ENCODE measurements at places on chromosomes 2 and 18. TPM values are rescaled to one million over a fixed set of nuclear protein-coding genes. Genes with fewer than 3 reads are reported as not detected.

DNA sequence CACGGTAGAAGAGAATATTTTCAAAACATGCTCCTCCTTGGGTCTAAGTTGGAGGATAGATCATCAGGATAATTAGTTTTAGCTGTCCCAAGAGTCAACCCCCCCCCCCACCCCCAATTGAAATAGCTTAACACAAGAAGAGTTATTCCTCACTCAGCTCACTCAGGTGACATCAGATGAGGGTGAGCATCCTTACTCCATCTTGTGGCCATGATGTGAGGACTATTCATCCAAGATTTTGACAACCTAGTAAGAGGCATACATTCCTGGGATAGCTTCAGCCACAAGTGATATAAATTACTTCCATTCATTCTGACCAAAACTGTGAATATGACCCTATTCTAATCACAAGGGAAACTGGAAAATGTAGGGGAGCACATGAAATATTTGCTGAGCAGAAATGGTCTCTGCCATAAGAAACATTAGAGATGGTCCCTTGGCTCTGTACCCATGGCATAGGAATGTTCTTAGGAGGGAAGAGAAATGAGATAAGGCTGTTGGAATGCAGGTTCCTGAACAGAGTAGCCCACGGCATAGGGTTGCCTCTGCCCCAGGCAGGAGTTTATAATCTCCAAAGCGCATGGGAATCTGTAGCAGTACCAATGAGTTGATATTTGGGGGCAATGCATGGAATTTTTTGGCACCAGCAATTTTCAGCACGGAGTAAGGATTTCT lies 257.2 kb downstream of the CYRIA start:
- no peaks in the 10 kb centered on the region for H3K4me1 ChIP-seq
- no peak overlapping the region for H3K27ac ChIP-seq
- no peak overlapping the region for H3K4me3 ChIP-seq

GRCh38 chr2:105744909-105745853 lies at the start of gene NCK2:
TSS of gene NCK2 (plus strand) at chr2:105744912. CDS start at chr2:105855064, 110,152 bp downstream.
- no peaks in the 10 kb centered on the region for H3K27me3 ChIP-seq
- H3K27ac ChIP-seq = peak within 1 kb of the TSS; percentile 95

GRCh38 chr18:53496028-53496427 lies 728.4 kb downstream of the MBD2 start:
- H3K27me3 ChIP-seq = no peaks in the 10 kb centered on the region
- no peaks in the 10 kb centered on the region for H3K4me1 ChIP-seq
- no peaks in the 10 kb centered on the region for H3K36me3 ChIP-seq
- DNase-seq = no peak
- no peak overlapping the region for H3K4me3 ChIP-seq

Gene RAD51AP2
- total RNA-seq = 0.10 TPM

Gene ANKRD30BL
- not detected for total RNA-seq
